ENCODE measurements at places on chromosomes 7 and 10. TPM values are rescaled to one million over a fixed set of nuclear protein-coding genes. Genes with fewer than 3 reads are reported as not detected.

DNA sequence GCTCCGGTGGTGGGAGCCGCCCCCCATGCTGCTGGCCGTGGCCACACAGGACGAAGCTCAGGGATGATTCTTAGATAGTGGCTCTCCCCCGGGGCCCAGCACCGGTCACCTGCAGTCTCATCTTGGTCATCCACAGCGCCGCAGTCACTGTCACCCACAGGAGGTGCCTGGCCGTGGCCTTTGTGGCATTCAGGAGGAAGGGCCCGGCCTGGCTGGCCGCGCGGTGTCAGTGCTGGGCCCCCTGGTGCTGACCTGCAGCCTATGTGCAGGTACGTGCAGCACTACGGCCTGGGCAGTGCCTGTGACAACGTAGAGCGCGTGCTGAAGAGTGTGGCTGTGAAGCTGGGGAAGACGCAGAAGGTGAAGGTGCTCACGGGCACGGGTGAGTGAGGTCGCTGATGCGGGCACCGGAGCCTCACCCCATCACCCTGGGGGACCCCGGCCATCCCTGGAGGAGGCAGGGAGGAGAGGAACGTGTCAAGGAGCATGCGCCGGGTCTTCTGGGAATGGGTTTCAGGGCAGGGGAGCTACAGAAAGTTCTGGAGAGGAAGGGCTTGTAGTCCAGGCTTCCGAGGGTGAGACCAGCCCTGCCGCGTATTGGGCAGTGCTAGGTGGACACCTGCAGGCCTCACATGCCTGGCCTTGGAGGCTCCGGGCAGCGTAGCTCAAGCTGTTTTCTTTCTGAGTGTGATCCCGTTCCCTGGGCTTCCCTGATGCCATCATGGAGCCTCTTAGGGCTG is 5.0 kb downstream of the SPRN start:
- peak; percentile 20 for DNase-seq

SSC4D gene
- total RNA-seq: 14.8 TPM

GRCh38 chr10:70672165-70673042 is at the start of gene ADAMTS14:
Gene ADAMTS14 (plus strand): TSS chr10:70672506. CDS start chr10:70672803, 297 bp downstream.
- DNase-seq: peak; percentile 62

ARHGAP22 gene
- total RNA-seq: 6.9 TPM

DNA sequence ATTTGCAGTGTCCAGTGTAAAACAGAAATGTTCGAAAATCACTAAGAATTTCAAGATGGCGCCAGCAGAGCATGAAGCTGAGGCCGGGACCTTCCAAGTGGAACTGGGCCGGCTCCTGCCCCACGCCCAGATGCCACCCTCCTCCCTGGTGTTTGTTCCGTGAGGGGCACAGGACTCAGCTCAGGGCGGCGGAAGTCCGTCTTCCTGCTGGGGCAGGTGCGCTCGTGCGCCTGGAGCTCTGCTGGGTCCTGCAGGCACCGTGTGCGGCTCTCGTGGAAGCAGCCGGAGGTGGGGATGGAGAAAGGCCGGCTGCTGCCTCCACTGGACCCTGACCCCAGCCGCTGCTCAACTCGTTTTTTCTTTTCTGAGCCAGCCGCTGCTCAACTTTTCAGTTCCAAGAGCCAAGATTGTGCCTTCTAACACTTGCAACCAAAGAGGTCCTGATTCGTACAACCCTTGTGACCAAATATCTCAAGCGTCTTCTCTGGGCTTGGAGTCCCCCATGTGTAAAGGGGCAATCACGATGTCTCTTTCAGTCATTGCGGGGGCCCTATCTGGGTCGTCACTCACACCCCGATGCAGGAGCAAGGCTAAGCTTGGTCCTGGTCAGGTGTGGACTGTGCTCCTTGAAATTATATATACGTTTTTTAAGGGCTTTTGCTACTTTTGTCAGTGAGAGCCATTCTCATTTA is 334.4 kb downstream of the ADARB2 start:
- no peak for DNase-seq

DNA sequence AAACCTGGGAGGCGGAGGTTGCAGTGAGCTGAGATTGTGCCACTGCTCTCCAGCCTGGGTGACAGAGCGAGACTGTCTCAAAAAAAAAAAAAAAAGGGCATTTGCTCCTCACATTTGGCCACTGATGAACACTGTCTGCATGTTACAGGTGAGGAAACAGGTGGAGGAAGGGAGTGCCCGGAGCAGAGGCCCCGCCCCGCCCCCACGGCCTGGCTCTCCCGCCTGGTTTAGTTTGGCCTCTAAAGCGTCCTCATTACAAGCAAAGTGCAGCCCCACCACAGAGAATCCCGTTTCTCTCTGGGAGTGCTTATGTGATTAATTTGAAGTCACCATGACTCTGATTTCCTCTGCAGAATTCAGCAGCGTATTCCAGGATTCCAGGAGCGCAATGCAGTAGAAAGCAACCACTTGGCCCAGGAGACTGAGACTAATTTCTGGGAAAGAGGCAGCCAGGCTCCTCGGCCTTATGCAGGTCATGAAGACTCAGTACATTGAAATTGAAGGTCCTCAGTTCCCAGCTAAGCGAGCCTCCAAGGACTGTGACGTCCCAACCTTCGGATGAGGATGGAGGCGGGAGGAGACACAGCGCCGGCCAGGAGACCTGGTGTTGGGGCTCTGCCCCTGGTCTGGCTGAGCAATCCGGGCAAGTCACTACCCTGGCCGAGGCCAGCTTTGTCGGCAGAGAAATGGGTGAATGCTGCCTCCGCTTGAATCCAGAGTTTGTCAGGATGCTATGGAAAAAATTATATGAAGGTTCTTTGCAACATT is 44.7 kb downstream of the RBM17 start:
- no peak for DNase-seq

CYP26A1 gene
- 70.4 TPM for total RNA-seq

CLDN3 gene
- 16.9 TPM for total RNA-seq

DNA sequence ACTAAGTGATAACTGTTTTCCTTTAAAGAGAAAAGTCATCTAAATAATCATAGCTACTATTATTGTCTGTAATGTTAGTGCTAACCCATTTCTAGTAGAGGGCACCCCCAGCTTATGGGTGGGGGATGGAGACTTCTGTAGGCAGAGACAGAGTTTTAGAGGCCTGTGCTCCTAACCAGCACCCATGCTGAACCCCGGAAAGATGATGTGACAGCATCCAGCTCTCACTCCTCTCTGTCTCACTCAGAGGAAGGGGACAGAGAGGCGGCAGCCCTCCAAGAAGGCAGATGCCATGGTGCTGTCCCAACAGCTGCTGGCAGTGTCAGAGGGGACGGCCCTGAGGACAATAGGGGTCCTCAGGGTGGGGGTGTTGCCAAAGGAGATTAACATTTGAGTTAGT is 74.4 kb upstream of the PRLHR start:
- DNase-seq: no peak

- peak; percentile 94 for DNase-seq
These were observed 12.4 kb upstream of the HUS1 start for GRCh38 chr7:47991741-47992311.

DNA sequence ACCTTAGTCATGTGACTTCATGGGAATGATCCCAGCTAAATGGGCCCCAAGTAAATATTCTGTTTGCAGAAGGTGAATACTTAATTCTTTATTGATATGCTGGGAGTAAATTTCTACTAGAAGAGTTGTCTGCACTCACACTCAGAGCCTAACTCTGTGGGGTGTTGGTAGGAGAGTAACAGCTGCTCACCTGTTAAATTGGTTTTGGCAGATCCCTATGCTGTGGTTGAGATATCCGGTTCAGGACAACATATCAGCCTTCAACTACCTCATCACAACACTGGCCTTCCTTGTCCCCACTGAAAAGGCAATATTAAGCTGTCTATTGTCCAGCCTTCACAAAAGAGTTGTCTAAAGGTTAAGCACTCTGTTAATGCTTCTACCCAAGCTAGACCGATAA is 738.3 kb downstream of the INHBA start:
- DNase-seq: no peak

AS3MT gene
- total RNA-seq: 16.5 TPM

DNA sequence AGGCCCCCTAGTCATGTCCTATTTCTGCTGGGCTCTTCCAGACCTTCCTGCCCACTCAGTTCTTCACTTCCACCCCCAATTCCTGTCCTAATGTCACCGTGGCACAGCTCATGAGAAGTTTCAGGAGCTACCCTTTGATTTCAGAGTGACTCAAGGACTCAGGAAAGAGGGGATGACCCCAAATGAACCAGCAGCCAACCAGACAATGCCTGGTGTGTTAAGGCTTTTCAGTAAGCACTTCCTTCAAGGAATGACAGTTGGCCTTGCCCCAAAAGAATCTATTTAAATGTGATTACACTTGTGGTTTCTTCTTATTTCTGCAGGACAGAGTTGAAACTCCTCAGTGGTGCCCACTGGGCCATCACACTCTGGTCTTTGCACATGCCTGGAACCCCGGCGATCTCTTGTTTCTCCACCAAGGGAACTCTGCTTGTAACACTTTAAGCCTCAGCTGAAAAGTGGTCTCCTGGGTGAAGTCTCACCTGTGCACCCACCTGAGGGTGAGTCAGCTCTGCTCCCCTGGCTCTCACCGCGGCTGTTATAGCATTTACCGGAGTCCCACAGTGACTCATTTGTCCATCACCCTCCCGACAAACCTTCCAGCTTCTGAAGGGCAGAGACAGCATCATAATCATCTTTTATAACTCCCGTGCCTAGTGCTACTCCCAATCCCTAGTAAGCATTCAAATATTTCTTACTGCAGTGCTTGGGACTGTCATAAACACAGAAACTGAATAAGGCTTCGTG is 123.0 kb upstream of the SVIL start:
- no peak for DNase-seq

GRCh38 chr7:154985230-154985629 is 17.7 kb downstream of the PAXIP1 start:
- no peak for DNase-seq

DNA sequence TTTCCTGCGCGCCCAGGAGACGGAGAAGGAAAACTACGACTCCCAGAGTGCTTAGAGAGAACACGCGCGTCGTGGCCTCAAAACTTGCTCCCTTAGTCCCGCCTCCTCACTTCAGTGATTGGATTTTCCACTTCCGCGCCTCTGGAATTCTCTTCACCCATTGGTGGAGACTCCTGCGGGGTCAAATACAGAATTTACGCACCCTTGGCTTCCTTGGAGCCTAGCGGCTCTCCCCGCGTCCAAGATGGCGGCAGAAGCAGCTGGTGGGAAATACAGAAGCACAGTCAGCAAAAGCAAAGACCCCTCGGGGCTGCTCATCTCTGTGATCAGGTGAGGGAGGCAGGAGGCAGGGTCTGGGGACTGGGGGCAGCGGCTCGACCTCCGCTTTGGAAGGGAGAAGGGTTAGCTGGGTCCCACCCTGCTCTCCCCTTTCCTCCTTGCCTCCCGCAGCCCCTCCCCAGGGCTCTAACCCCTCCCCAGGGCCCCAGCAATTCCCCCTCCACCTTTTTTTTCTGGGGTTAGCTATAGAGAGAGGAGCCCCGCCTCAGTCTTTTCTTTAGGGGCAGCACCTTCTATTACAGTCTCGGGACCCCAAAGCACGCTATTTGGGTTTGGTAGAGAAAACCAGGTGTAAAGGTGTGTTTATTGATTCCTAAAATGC is at the start of gene EXOC4:
Gene EXOC4 (plus strand): TSS at position 221 of the 661 bp plus-strand sequence.
- peak; percentile 97 for DNase-seq

GRCh38 chr10:29183301-29183945 is 105.4 kb upstream of the LYZL1 start:
- no peak for DNase-seq

DNA sequence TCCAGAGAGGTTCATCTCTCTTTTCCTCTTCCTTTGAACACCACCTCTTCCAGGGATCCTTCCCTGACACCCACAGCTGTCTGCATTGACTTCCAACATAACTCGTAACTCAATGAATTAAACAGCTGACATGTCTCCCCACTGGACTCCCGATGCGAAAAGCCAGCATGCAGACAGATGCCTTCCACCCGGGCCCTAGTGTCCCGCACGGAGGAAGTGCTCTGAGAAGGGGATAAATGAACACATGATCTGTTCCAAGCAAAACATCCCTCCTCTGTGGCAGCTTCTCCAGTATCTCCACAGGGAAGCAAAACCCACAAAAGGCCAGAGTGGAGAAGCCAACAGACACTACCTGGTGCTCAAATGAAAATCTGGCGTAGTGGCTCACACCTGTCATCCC is 28.3 kb downstream of the OGDHL start:
- no peak for DNase-seq

DNA sequence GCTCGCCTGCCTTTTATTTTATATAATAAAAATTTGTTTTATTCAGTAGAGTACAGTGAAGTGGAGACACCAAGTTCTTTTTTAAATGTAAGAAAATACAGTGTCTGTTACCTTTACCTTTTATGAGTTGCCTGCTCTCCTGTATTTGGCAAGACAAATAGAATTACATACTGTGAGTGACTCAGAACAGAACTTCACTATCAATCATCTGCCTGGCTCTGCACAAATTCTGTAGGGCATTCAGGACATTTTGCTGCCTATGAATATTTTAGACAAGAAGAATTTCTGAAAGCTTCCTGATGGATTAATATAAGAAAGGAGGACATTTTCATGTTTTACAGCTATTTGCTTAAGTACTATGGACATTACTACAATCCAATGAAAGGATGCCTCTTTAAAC is 135.4 kb upstream of the PHF14 start:
- no peak for DNase-seq

GRCh38 chr10:125038637-125039036 is 96.7 kb downstream of the ZRANB1 start:
- DNase-seq: peak; percentile 66
